ENCODE measurements at places on chromosomes 12 and 14.

DNA sequence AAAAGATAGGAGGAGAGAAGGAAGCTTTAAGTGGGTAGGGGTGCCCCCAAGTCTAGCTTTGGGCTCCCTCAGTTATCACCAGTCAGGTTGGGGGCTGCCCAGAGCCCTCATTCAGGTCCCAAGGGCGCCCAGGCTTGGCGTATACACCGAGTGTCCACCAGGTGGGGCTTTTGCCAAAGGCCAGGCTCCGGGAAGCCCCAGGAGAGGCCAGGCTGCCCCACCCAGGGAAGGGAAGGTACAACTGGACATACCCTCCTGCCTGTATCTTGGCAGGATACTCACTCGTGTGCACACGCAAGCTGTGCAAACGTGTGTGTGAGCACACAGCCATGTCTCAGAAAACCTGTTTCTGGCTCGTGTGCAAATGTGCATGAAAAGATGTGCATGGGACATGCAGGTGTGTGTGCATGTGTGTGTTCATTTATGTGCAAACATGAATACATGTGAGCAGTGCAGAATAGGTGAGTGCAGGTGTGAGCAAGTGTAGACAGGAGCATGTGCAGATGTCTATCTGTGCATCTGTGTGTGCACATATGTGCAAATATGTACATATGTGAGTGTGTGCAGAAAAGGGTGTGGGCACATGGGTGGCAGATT lies 103.9 kb upstream of the MYL2 start:
- DNase-seq: peak; percentile 65

- no peak for DNase-seq
These were observed 376.0 kb downstream of the ALG10 start for GRCh38 chr12:34398366-34398705.

DNA sequence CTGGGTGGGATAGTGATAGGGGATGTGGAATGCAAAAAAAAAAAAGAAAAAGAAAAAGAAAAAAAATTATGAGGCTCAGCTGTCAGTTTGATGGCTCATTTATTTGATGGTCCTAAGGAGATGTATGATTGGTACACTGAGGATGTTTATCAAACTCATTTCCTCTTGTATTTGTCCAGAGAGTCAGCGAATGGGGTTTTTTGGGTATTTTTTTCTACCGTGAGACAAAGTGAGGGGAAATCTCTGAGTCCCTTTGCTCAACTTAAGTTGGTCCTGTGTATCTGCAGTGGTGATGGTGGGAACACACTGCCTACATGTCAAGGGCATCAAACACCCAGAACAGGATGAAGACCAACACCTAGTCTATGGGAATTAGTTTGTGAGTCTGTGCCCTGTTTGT lies 176.9 kb upstream of the HIF1A start:
- no peak for DNase-seq

GRCh38 chr14:51849097-51849496 lies 11.3 kb upstream of the GNG2 start:
- peak; percentile 84 for DNase-seq

DNA sequence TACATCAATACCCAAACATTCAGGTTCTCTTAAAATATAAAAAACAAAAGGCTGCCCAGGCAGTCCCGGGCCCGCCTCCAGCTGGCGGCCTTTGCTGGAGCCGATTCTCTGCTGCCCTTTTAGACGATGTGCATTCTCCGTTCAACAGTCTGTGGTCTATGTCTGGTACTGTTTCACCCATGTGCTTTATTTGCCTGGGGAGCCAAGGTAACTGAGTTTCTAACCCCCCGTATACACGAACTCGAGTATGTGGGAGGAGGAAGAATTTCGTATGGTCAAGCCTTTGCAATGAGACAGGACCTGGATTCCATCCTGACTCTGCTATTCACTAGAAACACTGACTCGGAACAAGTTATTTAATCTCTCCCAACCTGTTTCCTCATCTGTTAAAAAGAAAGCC lies 54.1 kb upstream of the GPR68 start:
- DNase-seq: no peak

DNA sequence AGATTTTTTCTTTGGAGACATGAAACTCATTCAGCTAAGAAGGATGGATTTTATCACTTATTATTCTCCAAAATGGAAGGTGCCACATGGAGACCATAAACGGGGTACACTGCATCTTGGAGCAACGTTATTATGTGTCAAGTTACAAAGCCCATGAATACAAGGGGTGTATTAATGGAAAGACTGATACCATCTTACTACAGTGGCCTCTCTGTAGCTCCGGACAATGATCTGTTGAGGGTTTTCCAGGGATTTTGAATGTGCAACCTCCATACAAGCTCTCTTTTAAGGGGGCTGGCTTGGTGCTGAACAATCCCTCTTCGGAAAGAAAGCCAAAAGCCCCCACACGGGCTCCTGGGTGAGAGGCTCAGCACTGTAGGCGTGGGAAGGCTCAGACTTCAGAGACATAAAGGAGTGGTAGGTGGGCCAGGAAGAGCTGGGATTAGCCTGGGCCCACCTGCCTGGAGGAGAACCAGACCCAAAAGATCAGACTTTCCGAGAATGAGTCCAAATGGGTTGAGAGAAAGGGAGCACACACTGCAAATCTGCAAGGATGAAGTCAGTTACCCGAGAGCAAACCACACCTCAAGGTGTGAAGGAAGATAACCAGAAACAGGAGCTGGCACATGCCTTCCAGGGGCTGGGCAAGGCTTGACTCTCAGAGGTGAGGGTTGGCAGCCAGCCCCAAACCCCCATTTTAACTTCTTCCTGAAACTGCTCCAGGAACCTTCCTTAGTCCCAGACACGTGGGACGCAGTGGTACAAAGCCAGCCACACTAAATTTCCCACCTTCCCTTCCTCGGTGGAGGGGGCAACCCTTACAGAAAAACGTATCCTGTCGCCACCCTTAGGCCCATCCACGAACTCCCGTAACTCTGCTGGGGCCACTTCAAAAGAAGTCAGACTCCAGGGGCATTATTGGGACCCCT lies 1.5 kb downstream of the VPS37B start:
- DNase-seq: peak; percentile 50

DNA sequence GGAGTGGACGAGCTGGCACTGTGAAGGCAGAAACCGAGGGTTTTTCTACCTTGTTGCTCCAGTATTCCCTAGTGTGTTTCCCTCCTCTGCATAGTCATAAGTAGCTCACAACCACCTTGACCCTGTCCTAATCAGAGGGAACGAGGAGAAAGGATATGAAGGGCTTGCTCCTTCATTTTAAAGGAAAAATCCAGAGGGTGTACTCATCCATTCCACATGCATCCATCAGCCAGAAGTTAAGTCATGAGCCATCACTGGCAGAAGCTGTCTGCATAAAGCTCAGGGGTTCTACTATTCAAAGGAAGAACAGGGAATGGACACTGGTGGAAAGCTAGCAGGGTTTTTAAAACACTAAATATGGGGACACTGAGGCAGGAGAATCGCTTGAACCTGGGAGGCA lies 84.3 kb upstream of the FOXN3 start:
- DNase-seq: no peak

GRCh38 chr12:62618319-62618718 lies 151.7 kb downstream of the MON2 start:
- DNase-seq: no peak

DNA sequence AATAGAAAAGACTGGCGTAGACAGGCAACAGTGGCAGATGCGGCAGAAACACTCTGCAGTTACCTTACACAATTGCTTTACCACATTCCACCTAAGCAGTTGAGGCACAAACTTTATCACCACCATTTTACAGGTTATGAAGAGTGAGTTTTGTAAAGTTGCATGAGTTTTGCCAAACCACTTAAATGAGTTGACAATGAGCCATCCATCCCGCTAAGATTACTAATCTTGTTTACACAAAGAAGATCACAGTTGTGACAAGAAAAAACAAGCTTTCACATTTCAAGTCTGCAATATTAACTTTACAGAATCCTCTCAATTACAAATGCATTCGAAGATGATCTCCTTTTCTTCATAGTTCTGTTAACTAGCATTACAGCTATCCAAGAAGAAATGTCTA lies 1.8 kb downstream of the TMCC3 start:
- no peak for DNase-seq

DNA sequence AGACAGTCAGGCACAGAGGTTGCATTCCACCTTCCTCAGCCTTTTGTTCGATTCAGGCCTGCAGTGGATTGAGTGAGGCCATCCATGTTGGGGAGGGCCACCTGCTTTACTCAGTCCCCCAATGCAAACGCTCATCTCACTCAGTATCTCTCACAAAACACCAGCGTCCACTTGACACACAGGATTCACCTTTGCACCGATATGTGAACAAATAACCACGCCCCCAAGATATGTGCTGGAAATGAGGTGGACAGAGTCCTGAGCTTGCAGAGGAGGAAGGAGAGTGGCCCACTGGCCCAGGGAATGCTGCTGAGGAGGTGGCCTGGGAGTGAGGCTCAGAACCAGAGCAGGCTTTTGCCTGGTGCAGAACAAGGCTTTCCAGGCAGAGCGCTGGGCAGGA lies 60.7 kb downstream of the DNAH10 start:
- no peak for DNase-seq

DNA sequence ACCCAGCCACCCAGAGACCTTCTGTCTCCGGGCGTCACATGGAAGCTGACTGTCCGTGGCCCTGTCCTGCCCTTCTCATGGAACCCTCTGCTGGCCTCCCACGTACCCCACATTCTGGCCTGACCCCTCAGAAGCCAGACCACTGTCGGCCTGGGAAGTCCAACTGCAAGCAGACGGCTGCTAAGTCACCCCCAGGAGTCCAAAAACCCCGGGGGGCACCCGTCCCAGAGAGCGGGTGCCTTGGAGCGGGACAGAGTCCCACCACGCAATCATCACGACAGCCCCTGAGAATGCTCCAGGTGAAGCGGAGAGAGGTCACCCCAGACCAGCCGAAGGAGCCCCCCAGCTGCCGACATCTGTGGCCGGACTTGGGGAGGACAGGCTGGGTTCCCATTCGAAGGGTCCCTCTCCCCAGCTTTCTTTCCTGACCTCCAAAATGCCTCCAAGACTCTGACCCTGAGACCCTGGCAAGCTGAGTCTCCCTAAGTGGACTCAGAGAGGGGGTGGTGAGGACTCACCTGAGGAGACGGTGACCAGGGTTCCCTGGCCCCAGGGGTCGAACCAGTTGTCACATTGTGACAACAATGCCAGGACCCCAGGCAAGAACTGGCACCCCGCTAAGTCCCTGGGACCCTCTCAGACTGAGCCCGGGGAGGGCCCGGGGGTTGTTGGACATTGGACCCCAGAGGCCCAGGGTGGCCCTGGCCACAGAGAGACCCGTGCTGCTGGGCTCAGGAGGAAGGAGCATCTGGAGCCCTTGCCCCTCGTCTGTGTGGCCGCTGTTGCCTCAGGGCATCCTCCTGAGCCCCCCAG lies 337.1 kb downstream of the TMEM121 start:
- no peak for DNase-seq

GRCh38 chr12:97520106-97520505 lies 57.5 kb downstream of the RMST start:
- DNase-seq: no peak

DNA sequence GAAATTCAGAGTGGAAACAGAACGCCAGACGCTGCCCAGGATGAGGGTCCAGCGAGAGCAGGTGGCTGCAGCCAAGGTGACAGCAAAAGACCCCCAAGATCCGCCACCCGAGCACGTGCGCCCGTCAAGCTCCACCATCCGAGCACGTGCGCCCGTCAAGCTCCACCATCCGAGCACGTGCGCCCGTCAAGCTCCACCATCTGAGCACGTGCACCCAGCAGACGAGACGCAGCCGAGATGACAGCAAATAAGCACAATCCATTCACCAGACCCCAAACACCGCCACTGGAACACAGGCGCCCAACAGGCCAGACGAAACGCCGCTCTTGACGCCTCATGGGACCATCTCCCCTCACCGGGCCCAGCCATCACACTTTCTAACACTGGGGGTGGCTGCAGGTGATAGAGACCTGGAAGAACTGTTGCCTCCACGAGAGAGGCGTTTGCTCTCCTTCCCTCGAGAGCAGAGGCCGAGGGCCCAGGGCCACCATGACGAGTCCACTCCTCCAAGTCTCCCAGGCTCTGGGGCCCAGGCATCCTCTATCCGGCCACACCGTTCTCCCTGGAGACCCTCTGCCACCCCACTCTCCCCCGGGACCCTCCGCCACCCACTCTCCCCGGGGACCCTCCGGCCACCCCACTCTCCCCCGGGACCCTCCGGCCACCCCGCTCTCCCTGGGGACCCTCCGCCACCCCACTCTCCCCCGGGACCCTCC lies 62.1 kb upstream of the GALNT9 start:
- no peak for DNase-seq

- peak; percentile 37 for DNase-seq
These were observed 6.1 kb upstream of the FAIM2 start for GRCh38 chr12:49909826-49910225.

DNA sequence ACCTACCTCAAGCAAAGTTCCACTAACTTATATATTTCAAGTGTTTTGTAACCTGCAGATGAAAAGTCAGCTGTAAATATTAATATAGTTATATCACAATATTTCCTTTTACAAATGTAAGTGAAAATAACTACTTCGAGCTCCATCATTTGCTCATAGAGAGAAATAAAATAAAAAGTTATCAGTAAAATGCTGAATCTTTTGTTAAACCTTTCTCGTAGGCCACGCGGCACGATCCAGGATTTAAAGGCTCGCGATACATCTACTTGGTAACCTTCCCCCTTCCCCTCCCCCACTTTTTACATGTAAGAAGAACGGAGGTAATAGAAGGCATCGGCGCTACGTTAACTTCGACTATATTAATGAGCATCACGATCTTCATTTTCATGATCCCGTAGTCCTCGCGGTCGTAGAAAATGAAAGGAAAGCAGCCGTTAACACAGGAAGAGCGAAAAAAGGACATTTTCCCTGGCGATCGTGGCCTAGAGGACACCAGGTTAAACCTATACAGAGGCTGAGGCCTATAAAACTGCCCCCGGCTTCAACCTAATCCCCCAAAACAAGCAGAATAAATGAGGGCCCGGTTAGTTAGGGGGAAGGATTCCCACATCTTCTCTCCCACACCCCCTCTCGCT lies 508 bp downstream of the HNRNPC start:
- DNase-seq: peak; percentile 60

- DNase-seq: no peak
These were observed 27.7 kb upstream of the FBXO33 start for GRCh38 chr14:39459795-39460478.
